ENCODE measurements at places on chromosomes 2 and 18.

GRCh38 chr2:231110551-231110950, 14.3 kb downstream of the HTR2B start:
- no peak for DNase-seq

GRCh38 chr2:163752267-163752666, 16.5 kb upstream of the FIGN start:
- DNase-seq = no peak

- no peak for DNase-seq
Measured at GRCh38 chr2:202592566-202592965, 42.2 kb upstream of the FAM117B start.

DNA sequence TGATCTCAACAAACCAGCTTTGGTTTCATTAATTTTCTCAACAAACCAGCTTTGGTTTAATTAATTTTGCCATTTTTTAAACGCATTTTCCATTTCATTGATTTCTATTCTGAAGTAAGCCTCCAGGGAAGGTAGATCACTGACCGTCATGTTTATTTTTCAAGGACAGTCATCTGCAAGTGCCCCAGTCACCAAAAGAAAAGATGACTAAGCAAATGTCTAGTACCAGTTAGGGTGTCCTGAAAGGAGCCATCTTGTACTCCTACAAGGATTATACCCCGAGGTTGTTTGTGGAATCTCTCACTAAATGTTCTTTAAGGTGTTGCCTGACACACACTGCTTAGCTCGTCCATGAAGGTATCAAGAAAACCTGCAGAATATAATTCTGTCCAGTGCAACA, 6.1 kb upstream of the UGT1A8 start:
- DNase-seq = no peak

DNA sequence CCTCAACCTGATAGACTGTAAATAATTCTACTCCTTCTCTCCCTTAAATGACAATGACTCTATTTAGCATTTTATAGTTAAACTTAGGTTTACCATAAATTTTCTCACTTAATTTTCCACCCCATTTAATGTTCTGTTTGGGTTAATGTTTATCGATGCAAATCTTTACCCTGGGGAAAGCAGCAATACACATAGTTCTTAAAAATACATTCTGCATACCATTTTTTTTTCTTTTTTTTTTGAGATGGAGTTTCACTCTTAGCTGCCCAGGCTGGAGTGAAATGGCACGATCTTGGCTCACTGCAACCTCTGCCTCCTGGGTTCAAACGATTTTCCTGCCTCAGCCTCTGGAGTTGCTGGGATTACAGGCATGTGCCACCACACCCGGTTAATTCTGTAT, 14.0 kb downstream of the STAM2 start:
- no peak for DNase-seq

GRCh38 chr2:182191061-182191460, 205.4 kb downstream of the PPP1R1C start:
- no peak for DNase-seq

GRCh38 chr2:147792966-147793617, 51.7 kb upstream of the ACVR2A start:
- DNase-seq = no peak

DNA sequence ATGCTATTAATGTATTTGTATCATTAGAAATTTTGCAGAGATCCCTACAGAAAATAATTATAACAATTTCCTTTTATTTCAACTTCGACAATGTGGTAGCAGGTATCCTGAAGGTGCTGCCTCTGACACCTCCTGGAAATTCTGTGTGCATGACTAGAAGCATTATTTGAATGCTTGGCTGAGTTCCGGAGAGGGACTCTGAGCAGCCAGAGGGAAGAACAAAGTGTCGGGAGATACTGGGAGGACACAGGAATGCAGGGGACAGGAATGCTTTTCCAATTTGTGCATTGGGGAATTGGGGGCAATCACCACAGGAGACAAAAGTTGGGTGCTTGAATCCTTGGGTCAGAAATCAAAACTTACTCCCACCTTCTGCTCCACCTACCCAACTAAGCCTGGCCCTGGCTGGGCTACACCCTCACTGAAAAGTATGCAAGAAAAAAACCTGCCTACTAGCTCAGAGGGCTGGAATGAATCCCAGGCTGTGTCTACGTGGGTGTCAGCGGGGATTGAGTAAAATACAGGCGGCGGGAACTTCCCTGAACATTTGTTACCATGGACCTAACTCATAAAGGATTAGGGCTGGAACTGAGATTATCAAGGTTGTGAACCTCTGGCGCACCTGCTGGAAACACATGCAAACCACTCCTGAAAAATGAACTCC, 299.3 kb downstream of the SOX11 start:
- no peak for DNase-seq

DNA sequence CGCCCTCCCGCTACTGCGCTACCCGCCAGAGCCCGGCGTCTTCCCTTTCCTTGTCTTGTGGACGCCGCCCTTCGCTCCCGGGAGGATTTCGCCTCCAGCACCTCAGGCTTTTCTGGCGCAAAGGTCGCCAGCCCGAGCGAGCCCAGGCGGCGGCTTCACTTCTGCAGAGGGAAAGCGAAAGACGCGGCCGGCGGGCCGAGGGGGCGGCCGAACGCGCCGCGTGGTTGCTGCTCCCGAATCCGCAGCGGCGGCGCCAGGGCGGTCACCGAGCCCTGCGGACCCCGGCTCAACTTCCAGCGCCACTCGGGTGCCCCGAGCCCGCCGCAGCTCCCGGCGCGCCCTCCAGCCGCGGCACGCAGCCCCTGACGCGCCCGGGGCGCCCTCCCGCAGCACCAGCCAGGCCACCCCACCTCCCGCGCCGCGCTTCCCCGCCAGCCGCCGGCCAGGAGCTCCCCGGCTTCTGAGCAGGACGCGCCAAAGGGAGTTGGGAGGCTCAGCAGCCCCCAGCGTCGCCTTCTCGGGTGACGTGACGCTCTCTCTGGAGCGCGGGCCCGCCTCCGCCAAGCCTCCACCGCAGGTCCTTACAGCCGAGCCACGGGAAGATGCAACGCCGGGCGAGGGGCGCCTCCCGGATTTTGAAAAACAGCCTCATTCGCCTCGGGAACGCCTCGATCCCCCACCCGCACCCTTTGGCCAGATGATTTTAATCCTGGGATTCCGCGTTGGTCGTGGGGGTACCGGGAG, 84.9 kb upstream of the EPB41L3 start:
- no peak for DNase-seq

GRCh38 chr2:12764075-12764730, 47.5 kb downstream of the TRIB2 start:
- no peak for DNase-seq

GRCh38 chr2:123364243-123364896, 660.7 kb upstream of the CNTNAP5 start:
- DNase-seq = no peak

DNA sequence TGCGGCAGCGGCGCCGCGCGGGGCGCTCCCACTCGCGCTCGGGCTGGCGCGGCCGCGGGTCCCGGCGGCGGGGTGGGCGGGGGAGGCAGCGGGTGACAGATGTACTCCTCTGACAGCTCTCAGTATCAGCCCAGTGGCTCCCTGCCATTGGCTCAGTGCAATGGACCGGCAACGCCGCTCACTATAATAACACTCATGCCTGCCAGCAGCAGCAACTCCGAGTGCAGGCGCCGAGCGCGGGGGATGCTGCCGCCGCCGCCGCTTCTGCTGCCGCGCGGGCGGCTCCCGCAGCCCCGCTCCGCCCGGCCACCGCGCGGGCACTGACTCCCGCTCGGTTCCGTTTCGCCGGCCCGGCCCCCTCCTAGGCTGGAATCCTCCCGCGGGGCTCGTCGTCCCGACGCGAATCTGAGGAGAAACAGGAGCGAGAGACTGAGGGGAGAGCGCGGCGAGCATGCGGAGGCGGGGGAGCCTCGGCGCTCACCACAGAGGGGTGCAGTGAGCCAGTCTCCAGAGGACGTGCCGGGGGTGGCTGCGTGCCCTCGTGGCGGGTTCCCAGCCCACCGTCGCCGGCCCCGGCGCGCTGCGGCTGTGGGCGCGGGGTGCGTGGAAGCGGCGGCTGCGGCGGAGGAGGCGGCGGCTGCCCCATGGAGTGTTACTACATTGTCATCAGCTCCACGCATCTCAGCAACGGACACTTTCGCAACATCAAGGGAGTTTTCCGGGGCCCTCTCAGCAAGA, at the start of gene ZNF804A:
TSS of gene ZNF804A (plus strand) at position 214 of the 738 bp plus-strand sequence. CDS start at position 645, 431 bp downstream.
- DNase-seq = no peak

All from stimulated activated CD8-positive, alpha-beta memory T cell treated with anti-CD3 and anti-CD28 coated beads, Interleukin-7, amount 100 ng/mL, for 1 hour (primary cell).